ENCODE measurements at places on chromosomes 3 and 15.

GRCh38 chr3:65928110-65928509 lies 110.6 kb downstream of the MAGI1 start:
- DNase-seq: peak; percentile 10

- peak; percentile 65 for DNase-seq
Measured at GRCh38 chr15:39242345-39242744, 338.5 kb upstream of the THBS1 start.

DNA sequence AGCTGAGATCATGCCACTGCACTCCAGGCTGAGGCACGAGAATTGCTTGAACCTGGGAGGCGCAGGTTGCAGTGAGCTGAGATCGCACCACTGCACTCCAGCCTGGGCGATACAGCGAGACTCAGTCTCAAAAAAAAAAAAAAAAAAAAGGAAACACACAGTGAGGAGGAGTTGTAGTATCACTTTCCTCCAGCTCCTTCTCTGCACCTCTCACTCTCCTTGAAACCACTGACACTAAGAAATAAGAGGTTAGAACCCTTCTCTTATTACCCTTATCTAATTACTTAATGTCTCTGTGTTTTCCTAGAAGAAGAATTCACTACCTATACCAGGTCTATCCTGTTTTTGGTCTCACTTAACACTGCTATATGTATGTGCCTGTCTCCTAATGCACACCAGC lies 31.7 kb downstream of the RAB27A start:
- no peak for DNase-seq

- no peak for DNase-seq
Measured at GRCh38 chr15:78943692-78944091, 1.2 kb downstream of the CTSH start.

DNA sequence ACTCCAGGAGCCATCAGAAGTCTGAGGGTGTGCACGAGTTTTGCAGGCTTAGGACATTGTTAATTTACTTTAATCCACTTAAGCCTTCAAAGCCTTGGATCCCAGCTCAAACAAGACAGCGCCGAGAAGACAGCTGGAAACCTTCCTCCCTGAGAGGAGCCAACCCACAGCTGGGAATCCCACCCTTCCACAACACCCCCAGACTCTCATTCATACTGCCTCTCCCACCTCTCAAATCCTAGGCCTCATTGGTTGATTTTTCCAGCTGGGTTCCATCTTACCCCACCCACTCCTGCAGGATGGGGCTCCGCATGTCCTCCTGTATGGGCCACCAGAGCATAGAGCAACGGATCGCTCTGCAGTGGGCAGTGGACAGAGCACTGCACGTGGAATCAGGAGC lies 80.4 kb downstream of the SEMA5B start:
- DNase-seq: no peak

- DNase-seq: no peak
Measured at GRCh38 chr15:71440489-71441110, 325.3 kb downstream of the THSD4 start.

DNA sequence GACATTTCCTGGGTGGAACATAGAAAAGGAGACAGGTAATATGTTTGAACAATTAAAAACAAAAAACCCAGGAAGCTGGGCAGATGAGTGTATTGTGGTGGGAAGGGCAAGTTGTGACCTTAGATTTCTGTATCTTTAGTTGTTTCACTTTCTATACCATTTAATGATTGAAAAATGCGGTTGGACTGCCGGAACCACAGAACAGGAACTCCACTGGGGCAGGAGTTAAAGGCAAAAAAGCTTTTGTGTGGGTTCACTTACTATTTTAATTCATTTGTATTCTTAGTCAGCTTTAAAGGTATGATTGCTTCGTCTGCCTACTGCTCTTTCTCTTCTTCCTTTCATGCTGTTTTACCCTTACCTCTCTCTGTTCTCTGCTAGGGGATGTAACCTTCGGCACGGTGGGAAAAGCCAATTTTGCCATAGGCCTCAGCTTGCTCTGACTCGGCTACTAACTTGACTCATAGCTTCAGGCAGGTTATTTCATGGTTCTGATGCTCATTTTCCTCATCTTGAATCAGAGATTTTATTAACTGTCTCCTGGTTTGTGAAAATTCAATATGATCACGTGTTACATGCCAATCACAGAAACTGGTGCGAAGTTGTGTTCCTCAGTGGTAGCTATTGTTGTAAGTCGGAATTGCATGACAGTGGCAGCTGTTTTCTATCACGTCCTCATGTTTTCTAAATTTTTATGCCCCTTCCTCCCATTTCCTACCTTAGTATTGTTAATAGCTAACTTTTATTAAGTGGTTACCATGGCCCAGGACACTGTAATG lies 1.6 kb upstream of the MCTP2 start:
- DNase-seq: no peak

DNA sequence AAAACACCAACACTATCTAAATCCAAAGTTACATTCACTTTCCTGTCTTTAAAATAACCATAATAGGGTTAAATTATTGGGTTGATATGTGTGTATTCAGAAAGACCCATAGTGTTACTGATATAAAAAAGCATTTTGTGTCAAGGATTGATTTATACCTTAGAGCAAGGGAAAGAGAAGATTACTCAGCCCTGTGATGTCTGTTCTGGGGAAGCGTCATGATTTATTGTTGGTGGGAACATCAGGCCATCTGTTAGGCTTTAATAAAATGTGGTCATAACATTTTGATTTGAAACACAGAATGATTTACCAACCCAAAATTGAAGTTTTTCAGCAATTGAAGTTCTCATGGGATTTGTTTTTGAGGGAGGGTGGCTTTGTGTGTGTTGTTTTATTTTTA lies 33.2 kb downstream of the SIDT1 start:
- no peak for DNase-seq

DNA sequence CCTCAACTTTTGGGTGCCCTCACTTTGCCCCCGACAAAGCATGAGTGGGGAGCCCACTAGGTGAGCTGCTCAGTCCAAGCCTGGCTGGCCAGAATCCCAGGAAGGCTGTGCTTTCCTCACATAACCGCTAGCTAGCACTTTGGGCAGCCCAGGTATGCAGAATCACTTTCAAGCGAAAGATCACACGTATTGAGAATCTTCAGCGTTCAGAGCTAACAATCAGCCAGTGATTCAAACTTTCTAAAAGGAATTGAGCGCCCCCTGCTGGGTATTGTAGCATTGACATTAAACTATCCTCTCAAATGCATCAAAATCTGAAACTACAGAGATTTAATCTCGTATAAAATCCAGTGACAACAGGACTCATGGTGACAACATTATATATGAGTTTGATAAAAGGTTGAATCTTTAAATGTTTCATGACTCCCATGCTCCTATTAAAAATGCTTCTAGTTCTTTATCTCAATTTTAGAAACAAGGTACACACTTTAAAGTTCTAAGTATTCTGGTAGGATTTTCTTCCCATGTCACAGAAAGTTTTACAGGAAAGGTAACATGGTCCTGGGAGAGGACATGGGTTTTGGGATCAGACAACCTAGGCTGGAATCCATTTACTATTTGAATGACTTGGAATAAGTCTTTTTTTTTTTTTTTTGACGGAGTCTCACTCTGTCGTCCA lies 11.8 kb downstream of the ANAPC13 start:
- no peak for DNase-seq

DNA sequence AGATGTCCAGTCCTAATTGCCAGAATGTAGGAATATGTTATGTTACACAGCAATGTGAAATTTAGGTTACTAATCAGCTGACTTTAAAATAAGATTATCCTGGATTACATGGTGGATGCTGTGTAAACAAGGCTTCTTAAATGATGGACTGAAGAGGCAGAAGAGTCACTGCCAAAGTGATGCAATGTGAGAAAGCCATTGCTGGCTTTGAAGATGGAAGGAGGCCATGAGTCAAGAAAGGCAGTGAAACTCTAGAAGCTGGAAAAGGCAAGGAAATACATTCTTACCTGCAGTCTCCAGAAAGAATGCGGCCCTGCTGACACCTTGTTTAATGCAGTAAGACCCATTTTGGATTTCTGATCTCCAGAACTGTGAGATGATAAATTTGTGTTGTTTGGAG lies 179.1 kb upstream of the ZPLD1 start:
- no peak for DNase-seq

GRCh38 chr15:70375586-70375985 lies 277.9 kb upstream of the TLE3 start:
- DNase-seq: no peak

- DNase-seq: no peak
Measured at GRCh38 chr15:70259640-70260508, 162.2 kb upstream of the TLE3 start.

DNA sequence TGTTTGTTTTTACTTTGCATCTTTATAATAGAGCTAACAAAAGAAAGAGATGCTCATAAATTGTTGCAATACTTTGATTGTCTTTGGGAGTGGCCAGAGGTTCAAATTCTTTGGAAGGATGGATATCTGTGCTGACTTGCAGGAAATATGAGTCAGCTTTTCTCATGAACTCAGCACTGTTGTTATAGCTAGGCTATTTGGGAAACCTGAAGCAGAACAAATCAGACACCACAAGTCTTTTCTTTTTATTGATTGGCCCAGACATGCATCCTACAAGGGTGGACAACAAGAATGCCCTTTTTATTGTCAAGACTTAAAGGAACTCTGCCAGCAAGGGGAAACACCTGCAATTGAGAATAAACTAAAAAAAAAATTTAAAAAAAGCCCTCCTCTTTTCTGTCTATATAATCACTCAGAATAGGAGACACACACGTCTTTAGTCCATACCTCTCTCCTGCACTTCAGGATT lies 4.6 kb upstream of the DENND4A start:
- peak; percentile 44 for DNase-seq

GRCh38 chr3:12869035-12869621 lies 27.8 kb upstream of the RPL32 start:
- DNase-seq: no peak

GRCh38 chr15:56523521-56523920 lies 58.6 kb upstream of the MNS1 start:
- DNase-seq: no peak

- no peak for DNase-seq
Measured at GRCh38 chr15:31280046-31280830, 46.4 kb upstream of the KLF13 start.

DNA sequence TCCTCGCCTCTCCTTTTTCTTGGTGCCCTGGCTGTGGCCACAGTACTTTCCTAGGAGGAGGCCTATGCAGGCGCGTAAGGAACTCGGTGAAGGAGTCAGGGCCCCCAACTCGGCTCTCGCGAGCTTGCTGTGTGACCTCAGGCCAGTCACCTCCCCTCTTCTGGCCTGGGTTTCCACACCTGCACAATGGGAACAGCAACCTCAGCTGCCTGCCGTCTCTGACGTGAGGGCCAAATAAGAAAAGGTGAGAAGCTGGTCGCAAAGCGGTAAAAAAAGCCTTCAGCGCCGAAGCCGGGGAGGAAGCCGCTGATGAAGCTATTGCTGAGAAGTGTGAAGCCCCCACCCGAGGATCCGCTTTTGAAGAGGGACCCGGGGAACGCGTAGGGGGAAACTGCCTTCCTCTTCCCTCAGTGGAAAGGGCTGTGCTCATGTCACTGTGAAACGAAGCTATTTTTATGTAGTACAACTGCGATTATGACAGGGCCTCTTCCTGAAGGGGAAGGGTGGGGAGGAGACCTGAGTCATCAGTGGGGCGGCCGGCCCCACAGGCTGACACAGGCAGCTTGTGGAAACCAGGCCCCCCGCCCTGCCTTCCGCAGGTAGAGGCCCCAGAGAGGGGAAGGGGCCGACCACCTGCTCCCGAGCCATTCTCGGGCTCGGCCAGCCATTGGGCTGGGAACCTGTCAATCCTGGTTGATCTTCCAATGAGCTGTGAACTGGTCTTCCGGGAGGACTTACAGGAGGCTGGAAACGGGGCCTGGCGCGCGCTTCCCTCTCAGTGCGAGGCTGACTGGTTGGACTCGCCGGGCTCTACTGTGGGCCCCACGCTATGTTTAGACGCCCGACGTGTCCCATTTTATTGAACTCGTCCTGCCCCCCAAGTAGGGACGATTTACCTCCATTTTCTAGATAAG lies 18.0 kb upstream of the ANKDD1A start:
- peak; percentile 86 for DNase-seq

DNA sequence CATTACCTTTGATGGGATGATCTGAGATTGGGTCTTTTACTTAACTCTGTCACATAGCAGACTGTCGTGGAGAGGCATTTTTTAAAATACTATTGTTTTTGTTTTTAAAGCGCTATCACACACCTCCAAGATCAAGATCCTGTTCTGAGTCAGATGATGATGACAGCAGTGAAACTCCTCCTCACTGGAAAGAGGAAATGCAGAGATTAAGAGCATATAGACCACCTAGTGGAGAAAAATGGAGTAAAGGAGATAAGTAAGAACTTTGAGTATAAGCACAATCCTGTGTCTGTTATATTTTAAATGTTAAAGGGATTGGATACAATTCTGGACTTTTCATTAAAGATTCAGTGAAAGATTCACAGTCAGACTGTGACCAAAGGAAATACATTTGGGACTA lies 18.4 kb upstream of the ZBTB47 start:
- no peak for DNase-seq

- DNase-seq: peak; percentile 34
Measured at GRCh38 chr3:69540706-69541581, 155.1 kb upstream of the FRMD4B start.

DNA sequence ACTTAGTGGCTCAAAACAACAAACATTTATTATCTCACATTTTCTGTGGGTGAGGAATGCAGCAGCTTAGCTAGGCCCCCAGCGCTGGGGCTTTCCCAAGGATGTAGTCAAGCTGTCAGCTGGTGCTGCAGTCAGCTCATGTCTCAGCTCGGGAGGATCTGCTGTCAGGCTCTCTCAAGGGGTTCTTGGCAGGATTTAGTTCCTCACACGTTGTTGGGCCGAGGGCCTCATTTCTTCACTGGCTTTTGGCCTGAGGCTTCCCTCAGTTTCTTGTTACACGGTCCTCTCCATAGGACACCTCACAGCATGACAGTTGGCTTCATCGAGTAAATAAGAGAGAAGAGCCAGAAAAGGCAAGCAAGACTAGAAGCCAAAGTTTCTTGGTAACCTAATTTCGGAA lies 13.7 kb upstream of the U2SURP start:
- no peak for DNase-seq

GRCh38 chr3:149511040-149511626 lies 36.6 kb downstream of the TM4SF4 start:
- DNase-seq: no peak

GRCh38 chr15:39411102-39411989 lies 169.5 kb upstream of the THBS1 start:
- no peak for DNase-seq

GRCh38 chr3:113231827-113232253 lies 20.5 kb downstream of the BOC start:
- DNase-seq: peak; percentile 95

GRCh38 chr15:35244227-35244626 lies 159.1 kb upstream of the NANOGP8 start:
- no peak for DNase-seq

DNA sequence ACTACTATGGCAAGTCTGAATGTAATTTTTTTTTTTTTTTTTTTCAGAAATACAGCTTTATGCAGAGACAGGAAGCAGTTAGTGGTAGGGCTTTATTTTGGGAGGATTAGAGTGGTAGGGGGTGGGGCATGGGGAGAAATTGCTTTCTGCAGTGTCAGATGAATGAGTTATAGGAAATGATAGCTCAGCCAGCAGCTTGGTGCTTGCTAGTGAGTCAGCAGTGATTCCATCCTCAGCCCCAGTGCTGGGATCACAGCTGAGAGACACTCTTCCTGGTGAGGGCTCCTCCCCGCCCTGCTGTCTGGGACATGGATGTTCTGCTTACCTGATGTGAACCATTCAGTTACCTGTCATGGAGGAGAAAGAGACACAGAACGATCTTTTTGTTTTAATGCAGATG lies 39.6 kb downstream of the SEMA6D start:
- peak; percentile 39 for DNase-seq
